Calu3 (cell line): ENCODE measurements at places on chromosomes 1 and 21.

- no peak for DNase-seq
Observed at GRCh38 chr1:7528386-7529198, 242.5 kb upstream of the VAMP3 start.

DNA sequence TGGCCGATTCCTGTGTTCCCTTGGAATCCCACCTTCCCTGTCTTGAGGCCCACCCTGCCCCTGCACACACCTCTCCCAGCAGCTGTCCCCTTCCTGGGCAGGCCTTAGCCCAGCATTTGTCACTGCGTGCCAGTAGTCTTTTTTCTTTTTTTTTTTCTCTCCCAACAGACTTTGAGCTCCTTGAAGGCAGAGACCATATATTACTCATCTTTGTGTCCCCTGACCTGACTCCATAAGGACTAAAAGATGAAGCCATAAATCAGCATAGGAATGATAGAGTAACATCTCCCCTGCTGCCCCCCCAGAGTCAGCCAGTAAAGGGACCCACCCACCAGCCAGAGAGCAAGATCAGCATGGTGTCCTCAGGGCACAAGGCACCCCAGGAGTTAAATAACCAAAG, 27.4 kb downstream of the PIGM start:
- DNase-seq: no peak

GRCh38 chr1:94668528-94668927, 127.0 kb upstream of the F3 start:
- no peak for DNase-seq

DNA sequence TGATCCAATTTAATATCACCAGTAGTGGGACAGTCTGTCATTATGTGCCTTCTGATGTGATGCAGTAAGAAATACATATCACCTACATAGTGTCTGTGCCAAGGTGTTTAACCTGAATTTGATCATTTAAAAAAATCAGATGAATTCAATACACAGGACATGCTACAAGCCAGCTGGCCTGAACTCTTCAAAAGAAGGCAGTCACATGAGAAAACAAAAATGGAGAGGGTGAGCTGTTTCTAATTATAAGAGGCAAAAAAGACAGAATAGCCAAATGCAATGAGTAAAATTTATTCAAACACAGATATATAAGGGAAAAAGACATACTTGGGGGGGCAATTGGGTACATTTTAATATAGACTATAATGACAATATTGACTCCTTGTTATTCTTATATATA, 66.5 kb downstream of the ST3GAL3 start:
- no peak for DNase-seq

- DNase-seq: no peak
Observed at GRCh38 chr1:167805041-167805556, 83.3 kb downstream of the MPZL1 start.

DNA sequence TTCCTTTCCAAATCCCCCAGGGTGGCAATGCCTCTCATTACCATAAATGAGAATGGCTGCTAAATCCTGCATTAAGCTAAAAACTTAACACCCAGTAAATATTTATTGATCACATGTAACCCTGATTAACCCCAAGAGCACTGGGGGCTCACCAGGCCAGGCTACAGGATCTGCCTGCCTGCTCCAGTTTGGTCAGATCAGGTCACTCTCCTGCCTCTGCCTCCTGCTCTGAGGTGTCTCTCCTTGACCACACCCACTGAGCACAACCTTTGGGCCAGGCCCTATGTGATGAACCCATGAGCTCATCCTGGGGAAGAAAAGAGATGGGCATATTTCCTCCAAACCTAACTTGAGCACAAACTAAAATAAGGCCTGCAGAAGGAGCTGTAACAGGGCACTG, 93.5 kb downstream of the TRABD2B start:
- DNase-seq: no peak

- no peak for DNase-seq
Observed at GRCh38 chr1:11499601-11500331, 20.8 kb downstream of the DISP3 start.

DNA sequence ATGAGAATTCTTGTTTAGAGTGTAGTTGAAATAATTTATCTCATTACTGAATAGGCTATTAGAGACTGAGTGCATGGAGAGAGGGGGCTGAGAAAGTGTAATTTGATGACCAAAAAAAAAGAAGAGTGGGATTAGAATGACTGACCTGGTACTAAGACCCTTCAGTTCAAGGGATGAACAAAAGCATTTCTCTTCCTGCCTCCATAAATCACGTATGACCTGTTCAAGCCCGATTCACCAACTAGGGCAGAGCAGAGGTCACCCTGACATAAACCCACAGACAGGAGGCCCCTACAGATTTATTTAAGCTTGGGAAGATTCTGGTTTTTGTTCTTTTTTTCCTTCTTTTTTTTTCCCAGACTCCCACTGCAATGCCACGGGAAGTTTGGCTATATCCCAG, 123.7 kb upstream of the COP1 start:
- no peak for DNase-seq

DNA sequence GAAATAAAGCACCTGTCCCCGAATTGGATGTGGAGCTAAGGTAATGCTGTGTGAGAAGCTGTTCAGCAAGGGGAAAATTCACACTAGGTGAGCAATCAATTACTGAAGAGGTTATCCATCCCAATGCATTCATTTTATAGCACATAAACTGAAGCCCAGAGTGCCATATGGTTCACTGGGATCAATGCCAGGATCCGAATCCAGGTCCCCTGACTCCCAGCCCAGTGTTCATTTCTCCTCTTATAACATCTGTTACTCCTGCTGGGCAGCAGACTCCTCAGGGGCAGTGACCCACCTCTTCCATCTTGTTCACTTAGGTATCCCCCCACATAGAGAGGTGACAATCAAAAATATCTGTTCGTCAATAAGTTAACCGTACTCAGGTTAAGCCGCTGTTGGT, 13.2 kb upstream of the SEC16B start:
- no peak for DNase-seq

GRCh38 chr1:43425045-43425444, 28.7 kb downstream of the HYI start:
- no peak for DNase-seq

GRCh38 chr1:183206538-183207122, 20.6 kb downstream of the LAMC2 start:
- DNase-seq: no peak

- no peak for DNase-seq
Observed at GRCh38 chr1:66285618-66286270, 248.2 kb upstream of the SGIP1 start.

GRCh38 chr1:156014829-156015228, 5.9 kb downstream of the SSR2 start:
- no peak for DNase-seq

DNA sequence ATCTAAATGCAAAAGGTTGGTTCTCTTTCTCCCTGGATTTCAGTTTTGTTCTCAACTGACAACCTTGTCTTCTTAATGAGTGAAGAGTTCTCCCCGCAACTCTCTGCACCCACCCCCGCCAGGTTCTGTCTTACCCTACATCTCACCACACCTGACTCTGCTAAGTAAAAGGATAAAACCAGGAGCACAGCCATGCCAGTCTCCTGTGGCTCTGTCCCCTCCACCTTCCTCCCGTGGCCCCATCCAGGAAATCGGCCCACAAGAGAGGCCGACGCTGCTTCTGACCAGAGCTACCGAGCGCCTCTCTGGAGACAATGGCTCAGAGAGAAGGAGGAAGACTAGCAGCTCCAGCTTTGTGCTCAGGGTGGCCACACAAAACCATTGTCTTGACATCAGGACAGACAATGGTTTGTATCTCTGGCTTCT, 72.2 kb downstream of the PLEKHA6 start:
- no peak for DNase-seq

DNA sequence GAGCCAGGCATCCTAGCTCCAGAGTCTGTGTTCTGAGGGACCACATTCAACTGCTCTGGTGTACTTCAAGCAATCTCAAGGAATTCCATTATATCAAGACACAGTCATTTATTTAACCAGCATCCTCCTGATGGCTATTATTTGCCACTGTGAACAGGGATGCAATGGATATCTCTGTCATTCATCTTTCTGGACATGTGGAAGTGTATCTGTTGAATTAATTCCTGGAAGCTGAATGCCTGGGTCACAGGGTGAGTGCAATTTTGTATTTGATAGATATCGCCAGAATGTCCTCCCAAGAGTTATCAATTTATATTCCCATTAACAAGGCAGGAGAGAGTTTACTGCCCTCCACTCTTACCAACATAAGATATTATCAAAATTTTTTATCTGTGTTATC, 24.7 kb upstream of the LRP8 start:
- no peak for DNase-seq

DNA sequence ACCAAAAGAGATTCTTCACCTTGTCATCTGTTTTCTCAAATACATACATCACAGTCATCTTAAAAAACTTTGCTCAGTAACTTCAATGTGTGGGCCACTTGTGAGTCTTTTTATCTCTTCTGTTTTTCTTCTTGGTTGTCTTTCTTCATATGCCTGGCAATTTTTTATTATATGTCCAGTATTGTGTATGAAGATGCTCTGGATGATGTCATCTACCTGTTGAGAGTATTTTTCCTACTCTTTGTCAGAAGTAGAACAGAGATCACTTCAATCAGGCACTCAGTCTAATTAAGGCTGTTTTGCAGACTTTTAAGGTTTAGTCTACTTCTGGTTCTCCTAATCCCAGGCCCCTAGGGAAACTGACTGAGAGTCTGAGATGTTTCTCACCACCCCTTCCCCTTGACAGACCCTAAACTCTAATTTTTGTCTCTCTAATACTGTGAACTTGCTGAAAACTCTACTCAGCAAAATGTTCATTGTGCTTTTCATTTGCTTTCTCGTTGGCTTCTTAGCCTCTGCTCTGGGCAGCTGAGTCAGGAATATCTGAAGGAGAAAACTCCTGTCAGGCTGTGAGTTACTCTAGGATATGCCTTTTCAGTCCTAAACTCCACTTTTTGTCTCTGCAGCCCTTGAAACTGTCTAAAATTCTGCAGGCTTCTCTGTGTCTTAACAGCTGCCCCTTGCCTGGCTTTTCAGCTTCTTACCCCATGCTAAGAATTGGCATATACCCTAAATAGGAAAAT, 33.0 kb upstream of the DNAJC6 start:
- no peak for DNase-seq

DNA sequence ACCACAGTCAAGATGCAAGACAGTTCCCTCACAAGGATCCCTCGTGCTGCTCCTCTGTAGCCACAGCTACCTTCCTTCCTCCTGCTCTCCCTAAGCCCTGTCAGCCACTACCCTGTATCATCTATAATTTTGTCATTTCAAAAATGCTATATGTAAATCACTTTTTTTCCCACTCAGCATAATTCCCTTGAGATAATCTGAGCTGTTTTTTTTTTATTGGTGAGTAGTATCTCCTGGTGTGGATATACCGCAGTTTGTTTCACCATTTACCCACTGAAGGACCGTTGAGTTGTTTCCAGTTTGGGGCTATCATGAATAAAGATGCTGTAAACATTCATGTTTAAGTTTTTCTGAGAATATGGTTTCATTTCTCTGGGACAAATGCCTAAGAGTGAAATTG, 88.2 kb downstream of the HUNK start:
- DNase-seq: no peak

DNA sequence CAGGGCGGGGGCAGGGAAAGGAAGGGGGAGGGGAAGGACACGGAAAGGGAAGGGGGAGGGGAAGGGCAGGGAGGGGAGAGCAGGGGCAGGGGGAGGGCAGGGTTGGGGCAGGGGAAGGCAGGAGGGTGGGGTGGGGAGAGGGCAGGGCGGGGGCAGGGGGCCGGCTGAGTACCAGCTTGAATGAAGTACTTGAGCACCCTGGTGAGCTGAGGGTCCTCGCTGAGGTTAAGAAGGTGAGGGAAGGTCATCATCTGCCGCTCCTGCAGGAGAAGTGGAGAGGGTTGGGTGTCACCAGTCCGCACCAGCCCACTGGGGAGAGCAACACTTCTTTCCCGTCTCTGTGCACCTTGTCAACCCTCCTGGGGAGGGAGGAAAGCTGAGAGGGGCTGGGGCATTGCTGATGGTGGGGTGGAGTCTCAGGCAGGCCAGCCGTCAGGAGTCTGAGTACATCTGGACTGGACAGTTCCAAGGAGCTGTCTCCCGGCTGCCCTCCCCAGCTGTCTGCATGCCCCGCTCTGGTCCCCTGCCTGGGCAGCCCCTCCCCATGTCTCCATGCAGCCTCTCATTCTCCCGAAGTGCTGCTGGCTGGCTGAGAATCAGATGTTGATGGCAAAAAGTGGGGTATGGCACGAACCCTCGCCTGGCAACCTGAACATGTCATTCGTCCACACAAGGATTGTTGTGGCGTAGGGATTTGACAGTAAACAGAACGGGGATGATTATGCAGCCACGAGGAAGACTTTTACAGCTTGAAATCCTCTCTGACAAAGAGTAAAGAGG, 70.0 kb downstream of the SCCPDH start:
- DNase-seq: no peak

- no peak for DNase-seq
Observed at GRCh38 chr1:152380932-152381331, 21.1 kb upstream of the FLG2 start.

DNA sequence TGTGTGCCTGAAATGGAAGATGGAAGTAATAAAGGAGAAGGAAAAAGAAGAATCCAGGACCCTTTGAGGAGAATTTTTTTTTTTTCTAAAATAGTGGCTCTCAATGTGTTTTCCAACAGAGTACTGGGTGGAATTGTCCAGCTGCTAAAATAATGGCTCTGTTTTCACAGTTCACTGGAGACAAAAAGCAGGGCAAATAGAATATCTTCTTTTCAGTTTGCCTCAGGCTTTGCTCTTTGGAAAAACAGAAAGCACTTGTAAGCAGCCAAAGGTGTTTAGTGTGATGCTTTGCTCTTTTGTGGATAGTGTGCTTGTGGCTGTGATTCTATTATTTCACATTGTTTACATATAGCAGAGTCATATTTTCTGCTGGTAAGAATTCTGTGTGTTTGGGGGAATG, 77.4 kb upstream of the MROH9 start:
- no peak for DNase-seq

DNA sequence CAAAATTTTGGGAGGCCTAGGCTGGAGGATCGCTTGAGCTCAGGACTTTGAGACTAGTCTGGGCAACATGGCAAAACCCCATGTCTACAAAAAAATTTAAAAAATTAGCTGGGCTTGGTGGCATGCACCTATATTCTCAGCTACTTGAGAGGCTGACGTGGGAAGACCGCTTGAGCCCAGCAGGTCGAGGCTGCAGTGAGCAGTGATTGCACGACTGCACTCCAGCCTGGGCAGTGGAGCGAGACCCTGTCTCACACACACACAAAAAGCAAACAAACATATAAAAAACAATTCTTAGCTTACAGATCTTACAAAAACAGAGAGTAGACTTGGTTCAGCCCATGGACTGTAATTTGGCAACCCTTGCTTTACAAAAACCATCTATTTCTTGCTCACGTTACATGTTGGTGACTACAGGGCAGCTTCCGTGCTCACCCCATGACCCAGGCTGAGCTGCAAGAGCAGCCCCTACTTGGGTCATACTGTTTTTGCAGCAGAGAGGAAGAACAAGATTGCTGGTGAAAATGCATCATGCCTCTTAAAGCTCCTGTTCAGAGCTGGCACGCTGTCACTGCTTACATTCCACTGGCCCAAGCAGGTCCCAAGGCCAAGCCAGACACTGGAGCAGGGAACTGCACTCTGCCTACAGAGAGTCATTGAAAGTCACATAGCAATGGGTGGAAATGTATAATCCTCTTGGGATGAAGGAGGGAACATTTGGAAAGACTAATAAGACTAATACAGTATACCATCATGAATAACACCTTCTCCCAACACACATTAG, 13.4 kb upstream of the ZBTB8A start:
- no peak for DNase-seq
